ENCODE measurements at places on chromosomes 2 and 18.

GRCh38 chr2:95292623-95293260 is 4.4 kb upstream of the KCNIP3 start:
- DNase-seq, result no peak

DNA sequence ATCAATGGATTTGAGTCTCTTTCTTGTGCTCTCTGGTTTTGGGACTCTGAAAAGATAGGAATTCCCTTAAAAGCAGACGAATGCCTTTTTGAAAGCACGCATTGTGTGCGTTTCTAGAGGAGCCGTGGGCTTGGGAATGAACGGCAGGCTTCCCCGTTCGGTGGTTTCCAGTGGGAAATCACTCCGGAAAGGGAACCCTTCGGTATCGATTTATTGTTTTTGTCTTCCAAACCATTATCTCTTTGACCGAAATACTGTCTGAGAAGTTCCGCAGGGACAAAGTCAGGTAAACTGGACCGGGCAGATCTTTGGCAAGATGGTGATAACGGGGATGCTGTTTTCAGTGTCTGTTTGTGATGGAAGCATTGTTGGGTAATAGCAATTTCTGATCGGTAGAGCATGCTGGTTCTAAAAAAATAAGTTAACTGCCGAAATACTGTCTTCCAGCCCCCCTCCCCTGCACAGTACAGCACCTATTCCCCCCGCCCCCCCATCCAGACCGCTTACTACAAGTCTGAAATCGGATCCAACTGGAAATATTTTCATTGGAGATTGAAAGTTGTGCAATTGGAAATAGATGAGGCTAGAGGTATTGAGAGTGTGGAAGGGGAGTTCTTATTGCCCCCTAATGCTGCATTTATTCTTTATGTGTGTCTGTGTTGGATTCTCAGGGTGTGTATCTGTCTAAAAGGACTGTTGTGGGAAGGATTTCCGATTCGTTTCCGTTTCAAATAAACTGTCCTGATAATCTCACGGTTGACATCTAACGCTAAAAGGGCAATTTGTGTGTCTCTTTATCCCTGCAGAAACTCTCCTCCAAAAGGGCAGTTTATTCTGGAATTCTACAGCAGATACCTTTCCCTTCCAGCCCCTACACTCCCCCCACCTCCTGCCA is 635 bp downstream of the SETBP1 start:
- no peak for DNase-seq

- no peak for DNase-seq
These were observed 126.5 kb downstream of the GALR1 start for GRCh38 chr18:77376043-77376732.

DNA sequence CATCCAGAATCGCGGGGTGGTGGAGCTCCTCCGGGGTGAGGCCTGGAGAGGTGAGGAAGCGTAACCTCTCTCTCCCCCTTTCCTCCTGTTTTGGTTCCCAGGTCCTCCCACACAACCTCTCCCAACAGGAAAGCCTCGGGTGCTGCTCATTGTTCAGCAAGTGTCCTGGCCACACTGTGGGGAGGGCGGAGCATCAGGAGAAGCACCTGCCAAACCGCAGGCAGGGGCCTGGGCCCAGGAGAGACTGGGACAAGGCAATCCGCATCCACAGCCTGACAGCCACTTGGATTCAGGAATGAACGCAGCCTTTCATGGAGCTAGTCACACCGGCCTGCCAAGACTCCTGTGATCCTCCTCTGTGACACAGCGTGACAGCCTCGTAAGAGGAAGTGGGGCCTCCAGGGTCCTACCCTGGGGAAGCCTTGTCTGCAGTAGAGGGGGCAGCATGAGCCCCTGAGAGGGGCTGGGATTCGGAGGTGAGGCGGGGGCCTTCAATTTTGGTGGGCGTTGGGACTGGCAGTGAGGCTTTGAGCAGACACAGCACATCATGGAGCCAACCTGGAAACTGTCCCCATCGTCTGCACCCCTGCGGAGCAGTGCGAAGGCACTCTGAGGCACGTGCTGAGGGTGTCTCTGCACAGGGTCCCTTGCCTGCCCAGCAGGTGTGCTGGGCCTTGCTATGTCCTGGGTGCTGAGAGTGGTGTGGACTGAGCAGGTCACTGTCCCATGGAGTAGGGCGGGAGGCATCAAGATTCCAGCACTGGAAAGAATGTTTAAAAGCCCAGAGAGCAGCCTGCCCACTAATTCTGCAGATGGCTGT is 62.2 kb downstream of the EDAR start:
- DNase-seq, result no peak

DNA sequence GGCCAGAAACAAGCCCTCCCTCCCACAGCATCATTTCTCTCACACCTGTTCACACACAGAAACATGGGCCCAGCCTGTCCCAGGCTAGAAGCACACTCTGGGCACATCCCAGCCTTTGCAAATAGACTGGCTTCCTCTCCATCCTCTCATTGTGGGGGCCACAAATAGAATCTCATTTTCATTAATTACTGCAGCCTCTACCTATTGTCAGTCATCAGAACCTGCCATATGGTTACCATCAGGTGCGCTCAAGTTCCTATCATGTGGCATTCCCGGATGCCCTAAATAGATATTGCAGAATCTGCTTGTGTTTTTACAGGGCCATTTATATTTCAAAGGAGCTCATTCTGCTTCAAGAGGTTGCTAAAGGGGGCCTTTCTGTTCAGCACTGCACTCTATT is 460.7 kb downstream of the BCL11A start:
- no peak for DNase-seq

DNA sequence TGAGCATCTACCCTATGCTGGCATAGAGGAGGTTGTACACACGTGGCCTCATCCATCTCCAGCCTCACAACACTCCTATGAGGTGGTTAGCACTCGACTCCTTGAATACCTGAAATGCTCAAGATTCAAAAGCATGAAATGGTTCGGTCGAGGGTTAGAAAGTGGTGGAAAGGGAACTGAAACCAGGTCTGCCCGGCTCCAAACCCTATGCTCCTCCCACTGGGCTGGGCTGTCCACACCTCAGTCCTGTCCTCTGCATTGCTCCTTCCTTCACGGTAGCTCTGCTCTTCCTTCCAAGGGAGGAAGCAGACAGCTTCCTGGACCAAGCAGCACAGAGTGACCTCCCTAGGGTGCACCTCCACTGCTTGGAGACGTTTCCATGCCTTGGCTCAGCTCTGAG is 565.2 kb upstream of the ID2 start:
- DNase-seq, result no peak

- DNase-seq, result no peak
These were observed 5.0 kb downstream of the FZD7 start for GRCh38 chr2:202038471-202039277.

- no peak for DNase-seq
These were observed 84.2 kb downstream of the GAREM1 start for GRCh38 chr18:32386471-32386870.

DNA sequence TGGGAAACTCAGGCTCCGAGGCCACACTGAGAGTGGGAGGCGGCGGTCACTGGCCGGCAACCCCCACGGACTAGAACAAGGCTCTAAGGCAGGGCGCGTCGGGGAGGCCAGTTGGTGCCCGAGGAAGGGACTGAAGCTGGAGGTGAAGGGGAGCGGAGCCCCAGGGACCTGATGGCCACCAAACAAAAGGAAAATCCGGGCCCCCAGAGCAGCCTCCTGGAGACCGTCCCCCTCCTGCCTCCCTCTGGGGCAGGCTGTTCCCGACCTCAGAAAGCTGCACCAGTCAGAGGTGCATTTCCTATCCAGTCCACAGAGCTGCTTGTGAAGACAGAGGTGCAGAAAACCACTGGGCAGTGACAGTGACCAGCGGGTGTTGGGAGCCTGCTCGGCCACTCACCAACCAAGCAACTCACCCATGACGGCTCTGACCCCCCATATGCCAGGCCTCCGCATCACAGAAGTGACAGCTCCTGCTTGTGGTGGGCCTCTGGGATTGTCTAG is 172.7 kb downstream of the TWIST2 start:
- DNase-seq, result no peak

- no peak for DNase-seq
These were observed 11.5 kb upstream of the RNU2-63P start for GRCh38 chr2:88027697-88028389.

- DNase-seq, result no peak
These were observed 98.4 kb downstream of the EHBP1 start for GRCh38 chr2:62803961-62804360.

DNA sequence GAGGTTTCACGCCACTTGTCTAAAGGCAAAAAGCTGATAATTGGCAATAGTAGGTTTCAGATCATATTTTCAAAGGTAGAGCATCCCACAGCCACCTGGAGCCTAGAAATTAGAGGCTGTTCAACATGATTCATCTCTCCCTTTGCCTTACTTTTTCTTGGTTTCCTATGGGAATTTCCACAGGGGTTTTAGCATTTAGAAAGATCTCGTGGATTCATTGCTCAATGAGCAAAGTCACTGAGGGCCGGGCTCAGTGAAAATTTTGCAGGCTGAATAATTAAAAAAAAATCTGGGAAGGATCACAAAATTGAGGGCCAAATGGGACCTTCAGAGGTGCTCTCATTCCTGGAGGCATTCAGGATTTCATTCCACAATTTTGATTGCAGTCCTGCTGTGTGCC is 137.1 kb downstream of the VAPA start:
- no peak for DNase-seq

DNA sequence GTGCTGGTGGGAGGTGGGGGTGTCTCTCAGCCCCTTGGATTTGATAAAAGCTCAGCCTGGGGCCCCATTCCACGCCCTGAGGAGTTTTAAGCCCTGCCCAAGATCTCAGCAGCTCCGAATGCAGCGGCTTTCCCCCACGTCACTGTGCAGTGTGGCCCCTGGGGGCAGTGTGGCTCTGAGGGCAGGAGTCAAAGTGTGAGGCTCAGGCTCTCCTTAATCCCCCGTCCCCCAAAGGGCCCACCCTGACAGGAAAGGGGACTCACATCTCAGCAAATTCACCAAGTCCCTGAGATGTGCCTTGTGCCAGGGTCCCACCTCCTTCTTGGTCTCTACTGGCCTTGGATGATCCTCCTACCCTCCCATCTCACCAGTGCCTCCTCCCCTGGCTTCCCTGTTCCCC is 25.2 kb downstream of the NPPC start:
- DNase-seq, result no peak

DNA sequence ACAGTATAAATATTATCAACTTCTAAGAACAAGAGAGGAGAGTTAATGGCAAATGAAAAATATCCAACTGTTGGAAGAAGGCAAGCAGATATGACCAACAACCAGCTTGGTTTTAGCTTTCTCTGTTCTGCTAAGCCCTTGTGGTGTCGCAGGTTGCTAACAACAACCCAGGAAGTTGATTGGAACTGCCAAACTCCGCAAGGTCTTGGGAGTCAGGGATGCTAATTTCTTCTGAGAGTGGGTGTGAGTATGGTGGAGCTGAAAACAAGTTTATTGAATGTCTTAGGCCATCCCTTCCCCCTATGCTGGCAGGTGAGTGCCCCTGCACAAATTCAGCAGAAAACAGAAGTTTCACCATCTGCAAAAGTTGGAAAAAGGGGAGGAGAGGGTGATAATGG is 17.5 kb downstream of the BZW1 start:
- DNase-seq, result no peak

DNA sequence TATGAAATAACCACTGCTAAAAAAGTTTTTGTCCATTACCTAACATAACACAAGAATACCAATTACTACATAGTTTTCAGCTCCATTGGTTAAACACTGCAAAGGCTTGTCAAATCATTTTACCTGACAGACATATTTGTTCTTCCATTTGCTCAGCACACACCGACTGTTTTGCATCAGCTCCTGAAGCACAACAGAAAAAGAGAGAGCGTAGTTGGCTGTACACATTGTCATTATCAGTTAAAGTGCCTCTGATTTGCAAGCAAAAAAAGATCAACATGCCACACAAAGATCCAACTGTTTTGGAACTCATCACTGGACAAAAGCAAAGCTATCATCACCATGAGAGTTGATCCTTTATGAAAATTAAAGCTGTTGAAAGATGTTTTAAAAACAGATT is 103.8 kb downstream of the WDPCP start:
- DNase-seq, result no peak

- DNase-seq, result no peak
These were observed 214.2 kb downstream of the MREG start for GRCh38 chr2:215799194-215799593.

GRCh38 chr18:24276994-24277393 is 120.6 kb downstream of the OSBPL1A start:
- DNase-seq, result no peak
